ENCODE measurements at places on chromosomes 4 and X.

DNA sequence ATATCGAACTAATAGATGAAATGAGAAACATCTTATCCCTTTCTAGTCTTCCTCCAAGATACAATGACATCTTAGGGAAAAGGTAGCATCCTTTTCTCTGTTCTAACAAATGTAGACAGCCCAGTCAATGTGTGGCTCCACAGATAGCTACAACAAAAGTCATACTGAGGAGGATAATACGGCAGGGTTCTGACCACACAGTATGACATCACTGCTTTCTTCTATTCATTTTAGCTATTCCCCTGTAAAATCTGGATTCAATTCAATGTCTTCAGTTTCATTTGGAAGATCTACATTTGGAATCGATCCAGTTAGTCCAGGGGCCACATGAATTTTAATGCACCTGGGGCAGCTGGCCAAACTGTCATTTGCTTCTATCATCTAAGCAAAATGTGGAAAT is 51.4 kb downstream of the ENOX2 start:
- DNase-seq, result no peak

DNA sequence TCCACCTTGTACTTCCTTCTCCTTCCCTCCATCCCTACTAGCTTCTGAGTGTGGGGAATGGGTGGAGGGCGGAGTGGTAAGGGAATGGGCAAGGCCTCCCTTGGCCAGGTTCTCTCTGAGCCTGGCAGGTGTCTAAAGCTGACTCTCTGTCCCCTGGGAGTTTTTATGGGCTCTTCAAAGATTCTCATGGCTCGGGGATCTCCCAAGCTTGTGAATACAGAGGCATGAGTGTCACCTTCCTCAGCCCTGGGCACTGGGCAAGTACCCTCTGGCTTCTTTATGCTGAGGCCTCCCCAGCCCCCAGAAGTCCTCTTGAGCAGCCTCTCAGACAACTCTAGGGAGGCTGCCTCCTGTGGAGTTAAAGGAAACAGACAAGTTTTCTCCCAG is 32.5 kb upstream of the DDX3X start:
- no peak for DNase-seq

GRCh38 chr4:77158487-77158861 is 1.5 kb downstream of the CCNG2 start:
- no peak for DNase-seq

DNA sequence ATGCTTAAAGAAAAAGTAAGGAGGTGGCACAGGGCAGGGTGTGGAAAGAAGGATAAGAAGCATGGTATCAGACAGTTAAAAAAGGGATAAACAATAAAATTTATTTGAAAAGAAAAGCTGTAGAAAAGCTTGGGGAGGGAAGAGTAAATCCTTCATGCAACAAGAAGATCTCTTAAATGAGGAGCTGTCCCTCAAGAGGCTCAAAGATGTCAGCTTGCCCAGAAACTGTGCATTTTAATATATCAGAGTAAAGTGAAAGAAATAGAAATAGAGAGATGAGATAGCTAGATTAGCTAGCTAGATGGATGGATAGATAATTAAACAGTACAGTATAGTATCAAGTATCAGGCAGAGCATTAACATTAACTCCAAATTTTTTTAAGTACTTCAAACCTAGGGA is 170.3 kb downstream of the LDB2 start:
- DNase-seq, result no peak

GRCh38 chr4:84531689-84532088 is 32.6 kb upstream of the NKX6-1 start:
- no peak for DNase-seq

DNA sequence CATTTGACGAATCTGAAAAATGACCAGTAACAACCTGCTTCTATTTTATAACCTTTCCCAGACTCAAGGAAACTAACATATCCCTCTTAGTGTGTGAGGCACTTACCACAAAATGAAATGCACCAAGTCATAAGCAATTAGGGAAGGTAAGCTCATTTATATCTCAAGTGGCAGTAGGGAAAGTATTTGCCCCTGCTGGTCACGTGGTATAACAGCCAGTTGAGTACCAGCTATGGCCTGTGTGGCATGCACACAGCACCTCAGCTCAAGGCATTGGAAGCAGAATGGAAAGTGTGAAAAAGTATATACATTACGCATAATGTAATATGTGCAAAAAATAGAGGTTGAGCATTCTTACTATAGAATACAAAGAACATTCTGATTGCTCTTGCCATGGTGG is 178.3 kb upstream of the GYPA start:
- DNase-seq, result no peak

- no peak for DNase-seq
Measured at GRCh38 chr4:23686169-23686897, 203.5 kb downstream of the PPARGC1A start.

GRCh38 chr4:156102411-156102810 is 148.7 kb upstream of the CTSO start:
- DNase-seq, result no peak

- no peak for DNase-seq
Measured at GRCh38 chr4:136476753-136477152, 1055.5 kb downstream of the PCDH18 start.

GRCh38 chr4:106287353-106287969 is 28.5 kb downstream of the TBCK start:
- DNase-seq, result no peak

GRCh38 chrX:37809970-37810369 is 30.1 kb downstream of the CYBB start:
- DNase-seq, result no peak

DNA sequence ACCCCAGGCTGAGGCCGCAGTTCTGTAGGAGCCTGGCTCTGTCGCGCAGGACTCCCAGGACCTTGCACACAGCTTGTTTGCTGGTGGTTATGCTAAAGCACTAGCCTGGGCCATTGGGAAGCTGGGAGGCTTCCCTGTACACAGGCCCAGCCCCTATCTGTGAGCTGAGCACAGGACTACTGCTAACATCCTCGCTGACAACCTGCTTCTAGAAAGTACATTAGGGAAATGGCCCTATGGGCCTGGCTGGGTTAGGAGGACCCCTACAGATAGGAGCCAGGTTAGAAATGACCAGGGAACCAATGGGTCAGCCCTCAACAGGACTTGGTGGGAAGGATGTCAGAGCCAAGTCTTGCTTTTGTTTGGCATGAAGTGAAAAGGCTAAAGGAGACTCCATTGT is 219.4 kb upstream of the LNX1 start:
- no peak for DNase-seq

GRCh38 chr4:173380987-173381386 is 10.2 kb downstream of the SAP30 start:
- no peak for DNase-seq

GRCh38 chr4:185002784-185003183 is 15.5 kb upstream of the HELT start:
- no peak for DNase-seq

- no peak for DNase-seq
Measured at GRCh38 chr4:188400451-188400850, 261.2 kb downstream of the TRIML1 start.

GRCh38 chr4:144647095-144647561 is 1.2 kb downstream of the HHIP start:
- no peak for DNase-seq

DNA sequence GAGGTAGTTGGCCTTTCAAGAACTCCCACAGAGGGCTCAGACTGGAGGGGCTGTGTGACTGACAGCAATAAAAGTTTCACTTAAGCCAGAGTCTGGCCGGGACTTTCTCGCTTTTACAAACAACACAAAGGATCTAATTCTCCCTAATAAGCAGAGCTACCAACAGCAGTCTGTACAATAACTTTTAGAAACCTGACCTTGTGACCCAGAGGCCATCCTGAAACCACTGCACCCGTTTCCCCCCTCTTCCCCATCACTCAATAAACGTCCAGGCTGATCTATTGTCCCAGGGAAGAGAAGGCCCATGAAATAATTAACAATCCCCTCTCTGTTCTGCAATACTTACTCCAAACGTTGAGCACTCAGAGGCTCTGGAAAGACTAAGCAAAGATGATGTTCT is 442.4 kb downstream of the ZIC3 start:
- DNase-seq, result no peak

DNA sequence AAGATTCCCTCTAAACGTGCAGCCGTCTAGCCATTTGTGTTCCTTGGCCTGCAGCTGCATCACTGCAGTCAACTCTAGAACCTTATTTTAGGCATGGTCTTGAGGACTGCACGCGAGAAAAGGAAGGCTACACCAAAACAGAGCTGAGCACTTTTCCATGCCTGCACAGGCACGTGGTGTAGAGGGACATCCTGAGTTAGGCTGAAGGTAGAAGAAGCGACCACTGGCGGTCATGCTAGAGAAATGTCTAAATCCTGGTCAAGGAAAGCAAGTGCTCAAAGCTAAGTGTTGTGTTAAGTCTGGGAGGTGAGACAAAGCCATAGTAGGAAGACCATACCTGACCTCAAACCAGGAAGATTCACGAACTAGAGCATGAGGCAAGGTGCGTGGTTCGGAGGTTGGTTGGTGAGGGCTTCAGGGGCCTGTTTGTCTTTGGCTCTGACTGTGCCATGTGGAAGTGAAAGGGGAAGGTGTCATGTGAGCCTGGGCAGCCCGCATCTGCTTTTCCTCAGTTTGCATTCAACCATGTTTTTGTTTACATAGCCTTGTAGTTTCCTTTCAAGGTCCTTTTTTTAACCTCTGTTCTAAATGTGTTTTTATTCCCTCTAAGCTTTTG is 203.8 kb downstream of the AASDH start:
- no peak for DNase-seq

DNA sequence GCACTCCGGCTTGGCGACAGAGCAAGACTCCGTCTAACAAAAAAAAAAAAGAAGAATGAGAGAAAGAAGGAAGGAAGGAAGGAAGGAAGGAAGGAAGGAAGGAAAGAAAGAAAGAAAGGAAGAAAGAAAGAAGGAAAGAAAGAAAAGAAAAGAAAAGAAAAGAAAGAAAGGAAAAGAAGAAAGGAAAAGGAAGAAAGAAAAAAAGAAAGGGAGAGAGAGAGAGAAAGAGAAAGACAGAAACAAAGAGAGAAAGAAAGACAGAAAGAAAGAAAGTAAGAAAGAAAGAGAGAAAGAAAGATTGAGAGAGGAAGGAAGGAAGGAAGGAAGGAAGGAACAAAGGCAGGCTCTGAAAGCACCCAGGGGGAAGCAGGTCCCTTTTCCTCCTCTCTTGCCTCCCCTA is 336.6 kb upstream of the GATB start:
- DNase-seq, result no peak

DNA sequence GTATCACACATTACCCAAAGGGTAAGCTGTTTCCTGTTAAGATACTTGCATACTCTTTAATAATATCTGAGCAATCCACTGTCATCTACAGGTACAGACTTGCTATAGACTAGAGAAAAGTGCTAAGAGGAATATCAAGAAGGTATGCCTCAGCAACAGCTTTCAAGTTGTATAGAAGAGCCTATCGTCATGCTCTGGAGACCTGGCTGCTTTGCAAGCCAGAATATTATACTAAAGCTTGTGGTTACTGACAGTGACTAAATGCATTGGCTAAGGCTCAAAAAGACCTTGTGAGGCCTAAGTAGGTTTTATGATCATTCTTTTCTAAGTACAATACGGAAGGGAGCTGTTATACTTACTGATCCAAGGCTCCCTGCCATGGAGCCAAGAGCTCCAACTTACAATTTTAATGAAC is 11.3 kb downstream of the LAMP2 start:
- DNase-seq, result no peak

- DNase-seq, result peak; percentile 51
Measured at GRCh38 chr4:182938205-182938645, 21.0 kb upstream of the DCTD start.

- peak; percentile 4 for DNase-seq
Measured at GRCh38 chr4:153432965-153433753, 33.0 kb upstream of the TMEM131L start.

DNA sequence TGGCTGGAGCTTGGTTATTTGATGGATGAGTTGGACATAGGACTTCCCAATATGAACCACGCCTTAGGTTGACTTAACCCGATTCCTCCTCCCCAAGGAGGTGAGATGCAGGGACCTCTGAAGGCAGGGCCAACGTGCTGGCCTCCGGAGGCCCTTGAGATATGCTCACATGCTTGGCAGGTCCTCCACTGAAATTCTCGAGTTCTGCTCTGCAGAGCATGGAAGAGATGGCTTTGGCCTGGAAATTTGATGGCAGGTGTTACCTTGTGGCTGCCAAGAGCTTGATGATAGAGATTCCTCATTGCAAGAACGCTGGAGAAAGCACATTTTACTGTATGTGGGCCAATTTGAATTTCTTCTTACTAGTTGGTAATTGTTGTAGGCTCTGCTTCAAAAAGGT is 117.4 kb upstream of the LIMCH1 start:
- no peak for DNase-seq

GRCh38 chr4:138045036-138045435 is 197.1 kb downstream of the SLC7A11 start:
- DNase-seq, result no peak

DNA sequence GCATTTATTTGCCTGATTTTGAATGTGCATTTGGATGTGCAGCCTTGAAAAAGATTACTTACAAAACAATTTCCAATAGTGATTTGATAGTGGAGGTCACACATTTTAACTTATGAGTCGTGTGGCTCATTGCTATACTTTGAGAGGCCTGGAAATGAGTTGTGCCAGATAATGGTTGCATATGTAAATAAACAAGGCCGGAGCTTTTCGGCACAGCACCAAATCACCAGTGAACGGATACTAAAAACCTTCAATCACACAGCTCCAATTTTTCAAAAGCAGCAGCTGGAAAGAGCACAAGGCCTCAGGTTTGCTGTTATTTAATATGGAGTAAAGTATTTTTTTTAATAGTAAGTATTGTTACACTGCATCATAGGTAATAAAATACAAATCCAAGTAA is 57.2 kb downstream of the NPY5R start:
- DNase-seq, result no peak

DNA sequence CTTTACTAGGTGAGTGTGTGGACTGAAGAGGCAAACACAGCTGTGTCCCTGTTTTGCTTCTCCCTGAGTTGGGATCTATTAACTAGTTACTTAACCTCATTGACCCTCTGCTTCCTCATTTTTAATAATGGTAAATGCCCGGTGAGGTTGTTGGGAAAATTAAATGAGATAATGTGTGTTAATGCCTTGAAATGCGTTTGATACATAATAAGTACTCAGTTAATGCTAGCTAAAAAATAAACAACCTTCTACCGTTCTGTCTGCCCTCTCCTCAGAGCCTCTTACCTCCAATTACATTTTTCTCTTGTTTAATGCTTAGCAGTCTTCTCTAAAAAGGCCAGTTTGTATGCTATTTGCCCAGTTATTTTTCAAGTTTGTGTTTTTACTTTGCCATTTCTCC is 70.3 kb downstream of the POLA1 start:
- no peak for DNase-seq

DNA sequence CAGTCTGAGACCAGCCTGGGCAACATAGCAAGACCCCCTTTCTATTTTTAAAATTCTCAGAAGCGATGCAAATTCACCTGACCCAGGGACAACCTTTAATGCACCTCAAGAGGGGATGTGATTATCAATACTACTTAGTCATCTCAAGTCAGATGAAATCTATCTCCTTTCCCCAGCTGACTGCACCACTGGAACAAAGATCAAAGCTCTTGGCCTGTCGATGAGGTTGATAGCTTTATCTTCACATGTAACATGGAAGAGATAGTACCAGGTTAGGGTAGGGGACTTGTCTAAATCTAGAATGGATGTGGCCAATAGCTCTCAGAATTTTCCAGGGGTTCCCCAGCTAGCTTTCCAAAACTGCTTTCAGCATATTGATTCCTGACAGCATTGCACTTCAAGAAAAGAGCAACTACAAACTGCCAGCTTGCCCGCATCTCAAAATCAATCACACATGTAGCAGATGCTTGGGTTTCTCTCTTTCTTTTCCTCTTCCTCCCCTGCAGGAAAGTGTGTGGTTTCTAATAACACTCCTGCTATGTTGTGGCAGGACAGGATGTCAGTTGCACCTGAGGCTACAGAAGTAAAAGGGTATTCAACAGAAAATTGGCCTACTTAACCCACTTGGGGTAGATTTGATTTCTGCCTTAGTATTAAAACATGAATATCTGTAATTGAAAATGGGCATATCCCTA is 12.2 kb upstream of the TMEM164 start:
- DNase-seq, result no peak
